Effector memory CD8-positive, alpha-beta T cell (primary cell): ENCODE measurements at places on chromosomes 4 and X.

DNA sequence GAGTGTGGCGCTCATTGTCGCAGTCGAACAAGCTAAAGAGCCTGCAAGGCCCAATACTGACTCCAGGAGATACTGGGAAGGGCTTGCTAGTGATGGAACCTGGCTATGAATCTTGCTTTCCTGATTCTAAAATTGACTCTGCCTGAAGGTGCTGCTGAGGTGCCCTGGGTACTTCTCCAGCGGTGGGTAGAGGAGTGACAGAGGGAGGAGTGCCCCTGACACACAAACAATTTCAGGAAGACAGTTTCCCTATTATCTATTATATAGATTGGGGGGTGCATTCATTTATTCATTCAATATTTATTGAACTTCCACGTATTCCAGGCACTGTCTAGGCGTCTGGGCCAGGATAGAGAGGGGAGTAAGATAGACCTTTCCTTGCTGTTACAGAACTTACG is 339.2 kb upstream of the GATB start:
- no peak for DNase-seq
- no peaks in the 10 kb centered on the region for H3K27me3 ChIP-seq
- H3K36me3 ChIP-seq: peaks cover 15% of the 10 kb centered on the region
- H3K4me1 ChIP-seq: peaks cover 91% of the 10 kb centered on the region
- peak overlapping the region; percentile 99 for H3K27ac ChIP-seq
- peak overlapping the region; percentile 77 for H3K4me3 ChIP-seq

GRCh38 chr4:145760176-145760575 is 80.2 kb downstream of the C4orf51 start:
- H3K4me1 ChIP-seq: no peaks in the 10 kb centered on the region
- no peak overlapping the region for H3K4me3 ChIP-seq
- DNase-seq: no peak

DNA sequence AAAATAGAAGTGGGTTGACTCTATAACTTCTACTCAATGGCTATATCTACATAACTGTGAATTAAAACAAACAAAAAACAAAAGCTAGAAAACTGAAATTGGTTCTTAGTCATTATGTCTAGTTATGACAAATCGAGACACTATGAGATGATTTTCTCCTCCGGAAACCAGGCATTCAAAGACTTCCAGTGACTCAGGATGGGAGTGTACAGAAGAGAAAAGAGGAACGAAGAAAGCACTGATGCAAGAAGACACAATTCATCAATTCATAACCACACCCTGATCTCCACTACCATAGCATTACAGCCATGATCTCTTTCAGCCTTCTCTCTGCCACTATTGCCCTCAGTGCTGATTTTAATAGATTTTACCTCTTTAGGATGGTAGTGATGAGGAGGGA is 253.6 kb downstream of the CBLL2 start:
- no peaks in the 10 kb centered on the region for H3K4me1 ChIP-seq
- no peak overlapping the region for H3K27ac ChIP-seq
- H3K36me3 ChIP-seq: no peaks in the 10 kb centered on the region
- no peak for DNase-seq
- H3K27me3 ChIP-seq: no peaks in the 10 kb centered on the region
- no peak overlapping the region for H3K4me3 ChIP-seq

- no peak overlapping the region for H3K27ac ChIP-seq
- no peak for DNase-seq
- H3K4me1 ChIP-seq: no peaks in the 10 kb centered on the region
- no peaks in the 10 kb centered on the region for H3K27me3 ChIP-seq
- H3K4me3 ChIP-seq: no peak overlapping the region
Measured at GRCh38 chr4:119829326-119829725, 200.7 kb upstream of the PDE5A start.
